Testis (tissue), 5 donors: ENCODE measurements at places on chromosomes 7 and 10.

DNA sequence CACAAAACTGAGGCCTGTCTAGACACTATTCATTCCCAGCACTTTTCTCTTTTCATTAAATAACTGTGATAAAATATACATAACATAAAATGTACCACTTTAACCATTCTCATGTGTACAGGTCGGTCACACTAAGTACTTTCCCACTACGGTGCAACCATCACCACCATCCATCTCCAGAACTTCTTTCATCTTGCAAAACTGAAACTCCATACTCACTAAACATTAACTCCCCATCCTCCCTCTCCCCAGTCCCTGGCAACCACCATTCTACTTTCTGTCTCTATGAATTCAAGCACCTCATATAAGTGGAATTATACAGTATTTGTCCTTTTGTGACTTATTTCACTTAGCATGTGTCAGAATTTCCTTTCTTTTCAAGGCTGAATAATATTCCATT, 53.0 kb downstream of the ARHGAP12 start:
- no peak overlapping the region for H3K4me3 ChIP-seq
- DNase-seq, result no peak
- no peaks in the 10 kb centered on the region for H3K36me3 ChIP-seq
- H3K4me1 ChIP-seq, result peaks cover 11% of the 10 kb centered on the region
- no peaks in the 10 kb centered on the region for H3K27me3 ChIP-seq

DNA sequence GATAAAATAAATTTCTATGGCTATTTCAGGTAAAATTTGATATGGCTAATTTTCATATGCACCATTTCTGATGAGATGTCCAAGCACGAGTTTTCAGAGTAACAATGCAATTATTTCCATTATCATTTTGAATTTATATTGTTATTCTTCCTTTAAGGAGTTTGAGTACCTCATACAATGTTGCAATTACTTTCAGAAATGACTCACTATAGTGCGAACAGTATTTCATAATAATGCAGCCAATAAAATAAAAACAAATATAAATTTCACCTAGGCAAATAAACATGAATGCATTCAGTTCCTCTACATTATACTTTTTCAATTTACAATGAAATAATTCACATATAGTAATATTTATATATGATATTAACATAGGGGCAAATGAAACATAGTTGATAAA, 78.8 kb upstream of the LRRN3 start:
- no peak for DNase-seq
- no peak overlapping the region for H3K4me3 ChIP-seq
- H3K4me1 ChIP-seq, result no peaks in the 10 kb centered on the region
- no peaks in the 10 kb centered on the region for H3K27me3 ChIP-seq

GRCh38 chr7:82527851-82528250, 84.3 kb upstream of the CACNA2D1 start:
- H3K4me3 ChIP-seq, result no peak overlapping the region
- DNase-seq, result no peak
- no peak overlapping the region for H3K27ac ChIP-seq
- H3K27me3 ChIP-seq, result no peaks in the 10 kb centered on the region

- DNase-seq, result no peak
- no peaks in the 10 kb centered on the region for H3K27me3 ChIP-seq
- H3K36me3 ChIP-seq, result no peaks in the 10 kb centered on the region
- no peak overlapping the region for H3K4me3 ChIP-seq
- H3K4me1 ChIP-seq, result no peaks in the 10 kb centered on the region
- no peak overlapping the region for H3K27ac ChIP-seq
Observed at GRCh38 chr10:16902606-16903005, 85.4 kb upstream of the RSU1 start.

DNA sequence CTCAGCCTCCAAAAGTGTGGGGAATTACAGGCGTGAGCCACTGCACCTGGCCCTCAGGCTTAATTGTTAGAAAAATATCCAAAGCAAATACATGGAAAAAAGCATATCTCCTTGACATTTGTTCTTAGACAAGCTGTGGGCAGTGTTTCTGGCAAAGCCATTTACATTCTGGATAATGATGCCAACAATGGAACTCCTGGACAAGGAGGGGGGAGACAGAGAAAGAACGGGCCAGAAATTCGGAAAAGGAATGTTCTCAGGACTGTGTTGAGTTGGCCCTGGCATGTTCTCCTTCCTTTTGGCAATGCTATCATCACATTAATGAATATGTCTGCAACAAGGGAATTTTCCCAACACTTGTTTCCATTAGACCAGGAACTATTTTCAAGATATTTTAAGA, 88.7 kb downstream of the UBE2H start:
- H3K4me3 ChIP-seq, result no peak overlapping the region
- no peak overlapping the region for H3K27ac ChIP-seq
- no peaks in the 10 kb centered on the region for H3K36me3 ChIP-seq
- peaks cover 53% of the 10 kb centered on the region for H3K4me1 ChIP-seq
